Spinal cord (tissue), 10 donors: ENCODE measurements at places on chromosomes 2 and 18. TPM values are rescaled to one million over a fixed set of nuclear protein-coding genes. Genes with fewer than 3 reads are reported as not detected.

GRCh38 chr2:129229830-129230441, 749.5 kb upstream of the RAB6C start:
- DNase-seq, result no peak

DNA sequence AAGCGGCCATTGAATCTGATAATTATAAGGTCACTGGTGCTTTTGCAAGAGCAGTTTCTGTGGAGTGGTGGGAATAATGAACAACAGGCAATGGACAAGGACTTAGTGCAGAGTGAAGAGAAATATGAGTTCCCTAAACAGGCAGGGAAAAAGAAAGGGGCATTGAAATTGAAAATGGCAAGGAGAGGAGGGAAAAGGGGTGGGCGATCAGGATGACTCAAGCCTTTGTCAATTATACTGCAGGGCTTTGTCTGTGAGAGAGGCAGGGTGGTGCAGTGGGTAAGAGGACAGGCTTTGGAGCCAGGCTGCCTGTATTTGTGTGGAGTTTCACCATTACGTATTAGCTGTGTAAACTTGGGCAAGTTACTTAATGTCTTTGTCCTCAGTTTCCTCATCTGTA, 29.5 kb upstream of the PAIP2B start:
- no peak for DNase-seq

- no peak for DNase-seq
Measured at GRCh38 chr2:241741016-241741415, 6.6 kb downstream of the D2HGDH start.

DNA sequence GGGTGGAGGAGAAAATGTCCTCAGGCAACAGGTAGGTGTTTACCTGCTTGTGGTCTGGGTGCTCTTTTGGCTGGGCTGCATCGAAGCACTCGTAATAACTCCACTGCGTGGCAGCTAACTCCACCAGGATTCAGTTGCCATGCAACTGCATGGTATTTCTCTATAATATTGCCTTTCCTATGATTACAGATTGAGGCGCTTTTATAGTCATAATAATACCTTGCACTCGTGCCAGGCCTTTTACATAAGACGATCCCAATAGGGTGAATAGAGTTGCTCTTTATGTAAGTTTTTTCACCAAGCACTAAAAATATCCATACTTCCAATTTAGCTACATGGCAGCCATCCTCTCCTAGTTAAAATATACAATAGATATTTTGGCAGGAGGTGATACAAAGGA, 19.7 kb upstream of the NYAP2 start:
- DNase-seq, result no peak

PTPN4 gene
- total RNA-seq, result 117 TPM

GRCh38 chr18:27164905-27165304, 20.2 kb downstream of the CHST9 start:
- no peak for DNase-seq

- DNase-seq, result no peak
Measured at GRCh38 chr2:50646226-50646625, 385.7 kb downstream of the NRXN1 start.

- DNase-seq, result no peak
Measured at GRCh38 chr2:171325886-171326585, 107.8 kb downstream of the METTL8 start.

ANKRD23 gene
- 2.6 TPM for total RNA-seq

DNA sequence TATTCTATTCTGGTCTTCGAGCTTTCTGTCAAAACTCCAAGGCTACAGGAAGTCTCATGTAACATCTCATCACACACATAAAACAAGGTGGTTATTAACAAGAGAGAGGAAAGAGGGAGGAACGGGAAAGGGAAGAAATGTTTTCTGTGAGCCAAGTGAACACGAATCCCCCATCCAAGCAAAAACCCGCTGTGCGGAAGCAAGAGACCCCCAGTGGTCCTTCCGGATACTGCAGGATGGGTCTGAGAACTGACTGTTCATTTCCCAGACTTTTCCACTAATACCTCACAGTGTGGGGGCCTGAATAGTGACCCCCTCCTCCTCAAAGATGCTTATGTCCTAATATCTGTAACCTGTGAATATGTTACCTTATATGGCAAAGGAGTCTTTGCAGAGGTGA, 19.0 kb upstream of the DIPK1C start:
- no peak for DNase-seq

AOX1 gene
- total RNA-seq, result 9.2 TPM

PARD3B gene
- total RNA-seq, result 34.6 TPM

DNA sequence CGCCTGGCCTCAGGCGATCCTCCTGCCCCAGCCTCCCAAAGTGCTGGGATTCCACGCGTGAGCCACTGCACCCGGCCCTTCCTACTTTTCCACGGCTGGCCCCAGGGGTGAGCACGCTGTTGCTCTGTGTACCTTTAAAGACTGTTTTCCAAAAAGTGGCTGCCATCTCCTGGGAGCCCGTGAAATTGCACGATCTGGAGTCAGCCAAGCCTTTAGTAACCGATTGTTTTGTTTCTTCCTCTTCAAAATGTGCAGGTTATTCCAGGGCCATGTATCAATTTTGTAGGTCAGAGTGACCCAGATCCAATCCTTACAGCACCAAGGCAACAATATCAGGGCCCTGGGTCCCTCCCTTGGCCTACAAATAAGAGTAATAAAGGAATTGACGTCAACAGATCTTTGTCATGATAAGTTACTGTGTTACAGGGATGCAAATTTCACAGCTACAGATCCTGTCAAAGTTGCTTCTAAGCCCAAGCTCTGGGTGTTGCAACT, 135.6 kb upstream of the ZNF236 start:
- DNase-seq, result peak; percentile 83

GRCh38 chr2:68765739-68766375, 31.2 kb downstream of the ARHGAP25 start:
- no peak for DNase-seq

DLGAP1 gene
- 16.5 TPM for total RNA-seq

DNA sequence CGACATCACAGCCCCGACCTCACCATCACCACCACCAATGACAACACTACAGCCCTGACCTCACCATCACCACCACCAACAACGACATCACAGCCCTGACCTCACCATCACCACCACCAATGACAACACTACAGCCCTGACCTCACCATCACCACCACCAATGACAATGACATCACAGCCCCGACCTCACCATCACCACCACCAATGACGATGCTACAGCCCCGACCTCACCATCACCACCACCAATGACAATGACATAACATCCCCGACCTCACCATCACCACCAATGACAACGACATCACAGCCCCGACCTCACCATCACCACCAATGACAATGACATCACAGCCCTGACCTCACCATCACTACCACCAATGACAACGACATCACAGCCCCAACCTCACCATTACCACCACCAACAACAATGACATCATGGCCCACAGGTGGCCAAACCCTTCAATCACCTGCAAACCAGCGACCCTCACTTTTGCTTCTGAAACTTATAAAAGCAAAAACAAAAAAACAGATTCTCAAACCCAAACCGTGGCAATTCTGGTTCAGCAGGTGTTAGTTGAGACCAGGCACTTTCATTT, 70.7 kb upstream of the TMEM18 start:
- DNase-seq, result no peak

PRKAG3 gene
- total RNA-seq, result not detected

GRCh38 chr18:58624011-58624410, 4.9 kb downstream of the ALPK2 start:
- DNase-seq, result no peak

GRCh38 chr18:316393-316792, 48.5 kb upstream of the THOC1 start:
- no peak for DNase-seq

GRCh38 chr18:43662657-43663056, 385.4 kb upstream of the SYT4 start:
- no peak for DNase-seq
